ENCODE measurements at places on chromosomes 12 and 14.
A peak's percentile ranks its signal among the peaks of the same experiment; 100 is the strongest.

DNA sequence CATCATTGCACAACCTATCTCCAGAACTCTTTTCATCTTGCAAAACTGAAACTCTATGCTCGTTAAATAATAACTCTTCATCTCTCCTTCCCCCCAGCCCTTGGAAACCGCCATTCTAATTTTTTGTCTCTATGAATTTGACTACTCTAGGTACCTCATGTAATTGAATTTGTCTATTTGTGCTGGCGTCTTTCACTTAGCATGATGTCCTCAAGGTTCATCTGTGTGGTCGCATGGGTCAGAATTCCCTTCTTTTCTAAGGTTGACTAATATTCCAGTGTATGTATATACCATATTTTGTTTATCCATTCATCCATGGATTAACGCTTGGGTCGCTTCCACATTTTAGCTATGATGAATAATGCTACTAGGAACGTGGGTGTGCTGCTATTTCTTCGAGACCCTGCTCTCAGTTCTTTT is 80.1 kb downstream of the PLXNC1 start:
- DNase-seq, result no peak

DNA sequence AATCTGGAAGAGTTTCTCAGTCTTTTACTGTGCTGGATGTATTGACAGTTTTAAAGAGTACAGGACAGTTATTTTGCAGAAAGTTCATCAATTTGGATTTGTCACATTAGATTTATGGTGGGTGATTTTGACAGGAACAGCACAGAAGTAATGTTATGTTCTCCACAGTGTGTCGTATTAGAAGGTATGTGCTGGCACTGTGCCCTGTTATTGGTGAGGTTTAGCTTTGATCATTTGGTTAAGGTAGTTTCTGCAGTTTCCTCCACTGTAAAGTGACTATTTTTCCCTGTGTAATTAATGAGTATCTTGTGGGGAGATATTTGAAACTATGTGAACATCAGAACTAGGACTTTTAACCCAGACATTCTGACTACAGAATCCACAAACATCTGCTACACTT is 308.5 kb upstream of the TBX3 start:
- DNase-seq, result no peak

GRCh38 chr12:71626768-71627167 is 36.9 kb downstream of the ZFC3H1 start:
- no peak for DNase-seq

DNA sequence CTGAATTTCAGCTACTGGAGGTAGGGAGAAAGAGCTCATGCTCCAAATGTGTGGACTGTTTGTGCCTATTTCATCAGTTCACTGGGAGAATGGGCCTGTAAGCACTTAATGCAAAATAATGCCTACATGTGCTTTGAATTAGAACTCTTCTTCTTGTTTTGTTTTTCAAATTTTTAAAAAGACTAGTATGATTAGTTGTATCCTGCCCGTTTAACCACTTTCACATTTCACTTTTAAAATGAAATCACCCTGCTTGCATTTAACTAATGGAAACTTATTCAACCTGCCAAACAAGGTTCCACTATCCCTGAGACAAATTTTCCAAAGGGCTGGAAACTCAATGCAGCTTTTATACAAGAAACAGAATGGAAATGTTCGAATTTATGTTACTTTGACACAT is 79.7 kb downstream of the SAMD4A start:
- no peak for DNase-seq

DNA sequence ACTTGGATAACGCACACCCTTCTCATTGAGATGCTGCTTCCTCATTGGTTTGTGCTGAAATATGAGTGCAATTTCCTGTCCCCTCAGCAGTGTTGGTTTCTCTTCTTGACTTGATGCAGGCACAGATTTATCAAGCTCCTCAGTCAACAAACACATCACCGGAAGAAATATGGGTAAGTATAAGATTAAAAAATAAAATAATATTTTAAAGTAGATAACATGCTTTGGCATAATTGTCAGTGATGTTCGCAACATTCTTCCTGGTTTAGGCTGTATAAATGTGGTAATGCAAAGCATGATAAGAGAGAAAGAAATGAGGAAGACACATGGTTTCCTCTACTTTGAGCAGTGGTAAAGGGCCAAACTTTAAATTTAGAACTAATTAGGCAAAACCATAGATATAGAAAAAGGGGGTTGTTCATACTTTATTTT is at the start of gene GPR65:
Gene GPR65 (plus strand): TSS at position 86 of the 432 bp plus-strand sequence. CDS start 5,713 bp downstream, outside the sequence.
- peak; percentile 85 for DNase-seq

GRCh38 chr14:104798300-104799243 is 2.3 kb upstream of the ZBTB42 start:
- DNase-seq, result peak; percentile 38

DNA sequence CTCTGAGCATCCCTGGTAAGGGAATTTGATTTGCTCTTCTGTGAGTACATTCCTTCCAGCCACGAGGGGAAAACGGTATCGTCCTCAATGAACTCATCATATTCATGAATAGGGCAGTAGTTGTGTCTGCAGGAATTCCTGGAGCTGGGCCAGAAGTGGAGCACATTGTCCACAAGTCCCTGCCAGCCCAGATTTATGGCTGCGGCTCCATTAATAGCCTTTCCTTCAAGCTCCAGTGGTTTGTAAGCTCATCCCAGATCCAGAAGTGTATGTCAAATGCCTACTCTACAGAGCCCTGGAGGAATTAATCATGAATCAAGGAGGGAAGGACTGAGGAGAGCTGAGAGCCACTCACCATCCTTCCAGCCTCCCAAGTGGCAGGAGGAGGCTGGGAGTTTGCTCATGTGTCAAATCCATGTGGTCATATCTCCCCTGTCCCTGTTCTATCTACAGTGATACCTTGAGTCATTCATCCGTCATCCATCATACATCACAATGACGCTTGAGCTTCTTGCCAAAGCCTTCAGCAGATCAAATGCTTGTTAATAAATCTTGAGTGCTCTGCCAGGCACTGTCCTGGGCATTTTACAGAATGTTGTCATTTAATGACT is 65.5 kb downstream of the SVOP start:
- DNase-seq, result no peak

GRCh38 chr14:53306911-53307310 is 153.8 kb upstream of the DDHD1 start:
- DNase-seq, result no peak

GRCh38 chr14:50796390-50796789 is 34.6 kb downstream of the NIN start:
- no peak for DNase-seq

- no peak for DNase-seq
These were observed 261.9 kb downstream of the RAD51B start for GRCh38 chr14:68081489-68081888.

DNA sequence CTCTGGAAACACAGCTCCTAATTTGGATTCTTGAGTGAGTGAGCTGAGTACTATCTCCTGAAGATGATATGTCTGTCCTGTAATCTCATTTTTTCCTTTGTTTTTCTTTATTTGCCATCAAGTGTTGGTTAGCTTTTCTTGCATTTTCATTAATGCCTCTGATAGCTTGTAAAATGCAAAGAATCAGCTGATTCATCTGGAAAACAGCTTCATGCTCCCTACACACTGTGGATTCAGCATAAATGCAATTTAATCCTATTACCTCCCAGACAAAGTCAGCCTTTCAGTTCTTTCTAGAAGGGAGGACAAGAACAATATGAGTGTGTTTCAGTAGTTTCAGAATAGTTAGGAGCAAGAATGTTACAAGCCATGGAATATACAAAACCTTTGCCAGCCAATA is 79.4 kb downstream of the DACT1 start:
- no peak for DNase-seq

DNA sequence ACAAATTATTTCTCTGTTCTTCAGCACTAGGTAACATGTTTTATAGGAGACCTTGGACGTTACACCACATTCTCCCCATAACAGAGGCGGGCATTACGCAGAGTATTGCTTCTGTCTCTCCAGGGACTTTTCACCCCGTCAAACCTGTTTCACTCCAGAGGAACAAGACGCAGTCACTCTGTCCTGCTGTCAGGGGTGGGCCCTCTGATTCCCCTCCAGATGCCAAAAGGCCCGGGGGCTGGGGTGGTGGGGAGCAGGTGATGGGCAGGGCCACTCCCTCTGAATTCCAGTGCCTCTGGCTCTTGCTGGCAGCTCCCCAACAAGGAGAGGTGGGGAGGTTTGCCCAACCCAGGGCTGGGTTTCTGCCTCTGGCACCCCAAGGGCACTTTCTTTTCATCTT is 71.9 kb downstream of the NTF3 start:
- no peak for DNase-seq

GRCh38 chr12:122844366-122844971 is 9.2 kb downstream of the HIP1R start:
- DNase-seq, result no peak

DNA sequence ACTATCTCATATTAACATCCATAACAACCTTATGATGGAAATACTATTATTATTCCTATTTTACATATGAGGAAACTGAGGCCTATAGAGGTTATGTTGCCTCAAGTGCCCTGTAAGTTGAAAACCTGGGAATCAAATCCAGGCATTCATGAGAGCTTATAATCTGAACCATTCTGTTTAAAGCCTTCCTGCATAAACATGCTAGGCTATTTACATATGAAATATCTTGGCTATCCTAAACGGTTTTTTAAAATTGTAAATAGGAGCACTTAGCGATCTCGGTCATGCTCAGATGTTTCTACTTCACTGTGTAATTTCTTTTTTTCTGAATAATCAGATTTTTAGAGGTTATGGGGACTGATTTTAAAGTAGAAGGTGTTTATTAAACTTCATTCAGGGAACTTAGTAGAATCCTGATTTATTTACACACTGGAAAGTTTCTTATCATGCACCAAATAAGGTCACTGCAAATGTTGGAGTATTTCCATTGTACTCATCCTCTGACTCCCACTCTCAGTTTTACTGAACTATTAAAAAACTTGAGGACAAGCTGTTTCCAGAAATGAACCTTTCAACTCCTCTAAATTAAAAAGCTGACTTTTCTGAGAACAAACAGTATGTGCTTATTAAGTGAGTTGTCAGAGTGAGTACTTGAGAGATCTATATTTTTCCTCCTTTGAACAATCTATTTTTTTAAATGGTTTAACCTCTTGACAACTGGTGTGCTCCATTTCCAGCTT is 141.7 kb downstream of the PIK3C2G start:
- DNase-seq, result no peak

DNA sequence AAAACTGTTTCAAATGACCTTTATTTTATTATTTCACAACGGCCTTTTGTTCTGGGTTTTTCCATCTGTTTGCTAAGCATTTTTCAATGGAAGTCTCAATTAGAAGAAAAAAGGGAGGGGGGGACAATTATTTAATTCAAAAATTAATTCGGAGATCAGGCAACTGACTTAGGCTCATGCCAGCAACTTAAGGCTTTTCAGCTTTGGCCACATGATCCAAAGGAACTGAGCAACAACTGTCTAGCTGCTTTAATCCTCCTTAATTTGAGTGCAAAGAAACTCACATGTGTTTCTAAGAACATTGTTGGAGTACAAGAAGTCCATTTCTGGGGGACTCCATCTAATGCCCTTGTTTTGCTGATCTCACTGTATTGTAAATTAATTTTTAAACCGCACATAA is 188.0 kb downstream of the EXOC5 start:
- no peak for DNase-seq

- DNase-seq, result no peak
These were observed 32.0 kb upstream of the CIPC start for GRCh38 chr14:77065851-77066577.

GRCh38 chr14:94761348-94761996 is 8.4 kb downstream of the GSC start:
- no peak for DNase-seq

- no peak for DNase-seq
These were observed 480.4 kb upstream of the NOVA1 start for GRCh38 chr14:27078191-27078590.

DNA sequence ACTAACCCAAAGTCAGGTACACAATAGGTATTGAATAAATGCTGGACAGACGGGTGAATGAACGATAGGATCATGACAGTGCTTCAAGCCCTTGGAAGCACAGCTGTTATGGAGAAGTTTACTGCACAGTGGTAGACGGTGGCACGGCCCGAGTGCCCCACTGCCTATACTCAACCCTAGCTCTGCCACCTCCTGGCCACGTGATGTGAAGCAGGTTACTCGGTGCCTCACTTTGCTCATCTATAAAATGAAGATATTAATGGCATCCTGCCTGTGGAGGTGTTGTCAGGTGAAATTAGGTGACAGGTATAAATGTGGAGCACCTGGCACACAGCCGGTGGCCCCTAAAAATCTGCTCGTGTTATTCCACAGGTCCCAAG is 5.8 kb downstream of the ASB2 start:
- peak; percentile 64 for DNase-seq

GRCh38 chr12:119964123-119964522 is 24.9 kb upstream of the BICDL1 start:
- no peak for DNase-seq

GRCh38 chr12:98453070-98453469 is 62.3 kb upstream of the TMPO start:
- DNase-seq, result no peak

Measured in natural killer cell (primary cell).